Activated CD4-positive, alpha-beta T cell treated with anti-CD3 and anti-CD28 coated beads for 1 hour (primary cell): ENCODE measurements at places on chromosomes 1 and 21.

DNA sequence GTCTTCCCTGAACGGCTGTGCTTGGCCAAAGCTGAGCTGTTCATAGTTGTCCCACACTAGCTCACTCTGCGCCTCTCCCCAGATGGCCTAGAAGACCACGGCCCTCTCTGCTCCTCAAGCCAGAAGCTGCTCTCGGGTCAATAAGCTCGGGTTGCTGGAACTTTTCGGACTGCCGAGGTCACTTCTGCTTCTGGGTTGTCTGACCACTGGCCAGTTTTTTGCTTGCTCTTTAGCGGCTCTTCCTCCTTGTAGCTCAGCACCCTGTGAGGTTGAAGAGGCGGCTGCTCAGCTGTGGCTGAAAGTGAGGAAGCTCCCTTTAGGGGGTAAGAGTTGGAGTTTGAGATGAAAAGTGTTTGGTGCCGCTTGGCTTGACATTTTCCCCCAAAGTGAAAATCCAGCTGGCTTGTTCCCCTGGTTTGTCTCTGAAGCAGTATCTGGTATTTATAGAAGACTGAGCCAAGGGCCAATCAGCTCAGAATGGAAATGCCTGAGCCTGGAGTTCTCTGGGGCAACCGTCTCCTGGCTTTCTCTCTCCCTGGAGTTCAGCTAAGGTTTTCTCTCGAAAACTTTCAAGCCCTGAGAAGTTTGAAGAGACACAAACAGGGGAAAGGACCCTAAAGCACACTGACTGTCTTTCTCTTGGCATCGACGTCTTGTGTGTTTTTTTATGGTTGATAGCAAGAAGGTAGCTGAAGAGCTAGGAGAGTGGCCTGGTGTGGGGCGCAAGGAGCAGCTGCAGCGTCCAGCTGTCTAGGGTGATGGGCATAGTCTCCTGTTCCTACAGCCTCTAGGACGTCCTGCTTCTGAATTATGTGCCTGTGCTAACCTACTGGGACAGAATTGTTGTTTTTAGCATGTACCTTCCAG lies 72.0 kb downstream of the SYT6 start:
- DNase-seq = no peak

DNA sequence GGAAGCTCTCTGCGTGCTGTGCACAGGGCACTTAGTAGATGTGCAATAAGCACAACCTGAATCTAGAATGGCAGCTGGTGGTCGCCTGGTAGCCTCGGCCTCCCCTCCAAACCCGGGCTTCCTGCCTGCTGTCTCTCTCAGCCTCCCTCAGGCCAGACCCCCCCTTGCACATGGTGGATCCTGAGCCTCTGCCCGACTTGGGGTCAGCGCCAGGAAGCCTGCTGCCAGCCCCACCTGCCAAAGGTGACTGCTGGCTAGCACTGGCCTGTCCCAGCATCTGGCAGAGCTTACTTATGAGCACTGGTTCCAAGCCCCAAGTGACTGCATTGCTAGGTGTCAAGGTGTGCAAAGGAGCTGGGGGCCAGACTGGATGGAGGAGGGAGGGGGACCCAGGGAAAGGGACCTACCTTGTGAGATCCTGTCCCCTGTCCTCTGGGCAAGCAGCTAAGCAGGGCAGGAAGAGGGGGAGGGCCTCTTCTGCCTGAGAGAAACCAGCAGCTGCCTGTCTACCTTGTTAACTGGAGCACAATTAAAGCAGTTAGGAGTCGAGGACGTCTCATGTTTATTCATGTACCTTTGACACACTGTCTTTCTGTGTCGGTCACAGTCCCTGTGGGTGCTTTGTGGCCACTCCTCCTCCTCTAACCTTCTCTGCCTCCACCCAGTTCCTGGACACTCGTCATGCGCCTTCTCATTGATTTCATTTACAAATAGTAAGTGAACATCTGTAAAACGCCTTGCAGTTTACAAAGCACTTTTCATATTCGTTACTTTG lies 100.9 kb downstream of the DDX20 start:
- no peak for DNase-seq

GRCh38 chr1:89523572-89524368 lies 859 bp upstream of the LRRC8B start:
- DNase-seq = no peak

DNA sequence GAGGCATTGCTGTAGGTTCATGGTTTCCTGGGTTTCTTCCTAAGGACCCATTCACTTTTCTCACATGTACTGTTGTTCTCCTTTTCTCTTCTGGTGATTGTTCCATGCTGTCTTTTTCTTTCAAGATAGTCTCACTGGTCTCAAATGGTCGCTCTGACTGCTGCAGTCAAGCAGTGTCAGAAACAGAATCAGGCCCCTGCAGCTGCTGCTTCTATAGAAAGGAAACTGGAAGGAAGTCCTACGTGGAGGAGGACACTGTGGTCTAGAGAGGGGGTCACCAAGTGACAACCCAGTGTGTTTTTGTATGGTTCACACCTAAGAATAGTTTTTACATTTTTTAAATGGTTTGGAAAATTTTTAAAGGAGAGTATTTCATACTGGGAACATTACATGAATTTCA lies 2.4 kb downstream of the NECAP2 start:
- no peak for DNase-seq

DNA sequence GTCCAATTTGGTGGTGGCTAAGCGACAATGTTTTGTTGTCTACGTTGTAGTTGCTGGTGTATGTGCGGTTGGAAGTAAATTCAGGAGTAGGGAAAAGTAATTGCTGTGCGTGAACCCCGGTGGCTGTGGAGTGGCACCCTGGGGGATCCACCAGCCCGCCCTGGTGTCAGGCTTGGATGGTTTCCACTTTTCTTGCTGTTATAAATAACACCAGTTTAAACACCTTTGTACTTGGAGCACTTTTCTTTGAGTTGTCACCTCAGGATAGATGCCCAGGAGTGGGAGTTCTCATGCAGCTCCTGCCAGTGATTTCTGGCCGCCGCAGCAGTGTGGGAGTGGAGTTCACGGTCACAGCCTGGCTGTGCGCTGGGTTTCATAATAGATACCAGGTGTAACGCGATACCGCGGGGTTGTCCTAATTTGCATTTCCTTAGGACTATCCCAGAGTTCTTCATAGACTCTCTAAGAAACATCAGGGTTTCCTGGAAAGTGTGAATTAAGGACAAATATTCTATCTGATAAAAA lies 12.8 kb upstream of the TMEM200B start:
- no peak for DNase-seq

DNA sequence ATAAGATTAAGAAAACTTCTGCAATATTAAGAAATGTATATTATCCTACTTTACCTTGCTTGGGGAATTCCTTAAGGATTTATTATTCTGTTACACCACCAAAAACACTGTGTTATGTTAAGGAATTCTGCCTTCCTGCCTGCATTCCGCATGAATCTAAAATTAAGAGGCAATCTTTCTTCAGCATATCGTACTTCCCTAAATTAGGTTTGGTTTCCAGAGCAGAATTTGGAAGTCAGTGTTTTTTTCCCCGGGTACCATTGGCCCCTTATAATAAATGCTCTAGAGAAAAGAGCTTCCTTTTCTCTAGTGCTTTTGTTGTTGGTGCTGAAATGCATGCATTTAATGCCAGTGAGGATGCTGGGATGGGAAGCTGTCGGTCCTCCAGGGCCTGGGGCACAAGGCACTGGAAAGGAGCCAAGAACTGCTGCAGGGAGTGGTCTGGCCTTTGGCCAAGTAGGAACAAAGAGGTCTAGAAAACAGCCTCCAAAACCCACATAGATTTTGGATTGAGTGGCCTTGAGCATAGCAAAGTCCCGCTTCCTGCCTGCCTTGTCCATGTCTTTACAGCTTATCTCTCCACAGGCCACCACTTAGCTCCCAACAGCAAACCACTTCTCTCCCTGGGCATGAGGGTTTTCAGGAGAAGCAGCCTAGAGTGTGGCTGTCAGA lies 69.9 kb downstream of the RRAGC start:
- DNase-seq = no peak

GRCh38 chr21:33080376-33080775 lies 10.4 kb downstream of the OLIG1 start:
- no peak for DNase-seq

GRCh38 chr1:223142269-223142668 lies 779 bp downstream of the TLR5 start:
- DNase-seq = no peak

GRCh38 chr1:174764191-174764590 lies 235.6 kb upstream of the CACYBP start:
- DNase-seq = no peak

GRCh38 chr1:152071123-152071522 lies 17.7 kb downstream of the TCHHL1 start:
- no peak for DNase-seq

- DNase-seq = no peak
Measured at GRCh38 chr1:21586846-21587601, 77.8 kb downstream of the ALPL start.

GRCh38 chr1:187275346-187275745 lies 446.6 kb downstream of the PLA2G4A start:
- DNase-seq = no peak

GRCh38 chr21:42937960-42938605 lies 12.7 kb upstream of the ERVH48-1 start:
- no peak for DNase-seq

GRCh38 chr1:202122639-202123335 lies at the start of gene GPR37L1:
TSS of gene GPR37L1 (plus strand) at chr1:202122917. CDS start at chr1:202122964, 47 bp downstream.
- DNase-seq = no peak

DNA sequence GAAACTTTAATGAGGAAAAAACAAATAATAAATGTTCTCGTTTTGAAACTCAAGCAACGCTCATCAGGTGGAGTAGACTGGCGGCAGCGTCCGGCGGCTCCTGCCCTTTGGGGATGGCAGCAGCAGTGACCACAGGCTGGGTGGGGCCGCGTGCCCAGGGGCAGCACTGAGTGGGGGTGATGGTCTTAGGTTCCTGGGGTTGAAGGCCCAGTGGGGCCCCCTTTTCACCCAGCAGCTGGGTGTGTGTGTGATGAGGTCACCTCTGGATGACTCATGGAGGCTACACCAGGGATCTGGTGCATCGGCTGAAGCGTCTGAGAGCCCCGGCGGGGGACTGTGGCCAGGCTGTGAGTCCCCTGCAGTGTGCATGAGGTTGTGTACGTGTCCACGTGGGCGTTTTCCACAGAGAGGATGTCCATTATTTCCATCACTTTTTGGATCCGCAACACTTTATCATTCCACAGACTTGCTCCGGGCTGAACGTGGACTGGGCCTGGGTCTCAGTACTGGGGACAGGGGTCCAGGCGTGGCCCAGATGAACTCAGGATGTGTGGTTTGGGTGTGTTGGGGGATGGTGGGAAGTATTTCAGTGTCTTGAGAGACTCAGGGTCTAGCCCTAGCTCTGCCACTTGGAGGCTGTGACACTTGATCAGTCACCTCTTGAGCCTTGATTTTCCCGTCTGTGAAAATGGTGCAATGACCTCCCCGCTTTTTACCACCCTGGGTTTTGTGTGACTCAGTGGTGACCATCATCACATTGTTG lies 25.6 kb downstream of the LDLRAP1 start:
- DNase-seq = no peak

DNA sequence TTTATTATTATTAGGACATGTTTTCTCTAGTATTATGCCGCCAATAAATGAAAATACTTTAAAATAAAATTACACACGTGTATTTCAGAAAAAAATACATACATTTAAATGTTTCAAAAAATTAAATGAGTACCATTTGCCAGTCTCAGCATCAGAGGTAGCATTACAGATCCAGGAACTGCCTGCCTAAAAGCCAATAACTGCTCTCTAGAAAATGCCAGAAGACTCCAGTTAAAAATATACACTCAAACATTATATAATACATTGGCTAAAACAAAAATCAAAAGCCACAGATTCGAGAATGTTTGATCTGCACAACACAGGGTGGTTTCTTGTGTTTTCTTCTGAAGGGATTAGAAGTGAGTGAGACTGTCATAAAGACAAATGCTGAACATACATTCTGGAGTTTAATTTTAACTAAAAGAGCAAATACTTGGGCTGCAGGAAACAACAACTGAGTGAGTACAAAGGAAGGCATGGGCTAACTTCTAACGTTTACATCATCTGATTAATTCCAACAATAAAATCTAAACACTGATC lies 105.5 kb downstream of the RERE start:
- DNase-seq = no peak

GRCh38 chr1:32010246-32010645 lies 3.4 kb upstream of the KHDRBS1 start:
- DNase-seq = no peak

DNA sequence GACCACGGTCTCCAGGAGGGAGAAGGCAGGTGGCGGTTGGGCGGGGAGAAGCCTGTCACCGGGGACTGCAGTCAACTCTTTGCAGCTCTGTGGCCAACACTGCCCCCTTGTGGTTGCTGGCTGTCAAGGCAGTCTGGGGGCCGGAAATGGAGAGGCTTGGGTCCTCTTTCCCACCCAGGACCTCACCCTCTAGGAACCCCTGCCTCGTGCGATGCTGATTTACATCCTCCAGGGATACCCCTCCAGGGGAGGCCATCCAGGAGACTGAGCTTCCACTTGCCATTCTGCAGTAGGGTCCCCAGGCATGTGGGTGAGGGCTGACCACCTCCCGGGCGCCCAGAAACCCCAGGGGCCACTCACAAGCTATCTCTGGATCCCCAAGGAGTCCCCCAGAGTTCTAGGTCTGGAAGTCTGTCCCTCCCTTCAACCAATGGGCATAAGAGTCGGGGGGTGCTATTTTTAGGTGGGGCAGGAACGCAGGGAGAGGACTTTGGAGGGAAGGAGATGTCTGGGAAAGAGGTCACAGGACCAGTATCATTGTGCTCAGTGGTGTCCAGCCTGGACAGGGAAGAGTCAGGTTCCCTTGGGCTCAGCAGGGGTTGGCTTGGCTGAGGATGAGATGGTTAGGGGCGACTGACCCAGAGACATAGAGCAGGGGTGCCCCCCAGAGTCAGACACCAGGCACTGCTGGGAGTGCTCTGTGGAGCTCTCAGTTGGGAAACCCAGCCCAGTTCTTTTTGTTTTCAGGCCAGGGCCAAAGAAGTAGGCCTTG lies 7.1 kb upstream of the GPR61 start:
- peak; percentile 87 for DNase-seq

GRCh38 chr1:183168308-183168707 lies 17.8 kb upstream of the LAMC2 start:
- no peak for DNase-seq

GRCh38 chr1:94265906-94266305 lies 28.5 kb upstream of the ARHGAP29 start:
- no peak for DNase-seq

GRCh38 chr1:159879977-159880376 lies 17.5 kb upstream of the VSIG8 start:
- no peak for DNase-seq

DNA sequence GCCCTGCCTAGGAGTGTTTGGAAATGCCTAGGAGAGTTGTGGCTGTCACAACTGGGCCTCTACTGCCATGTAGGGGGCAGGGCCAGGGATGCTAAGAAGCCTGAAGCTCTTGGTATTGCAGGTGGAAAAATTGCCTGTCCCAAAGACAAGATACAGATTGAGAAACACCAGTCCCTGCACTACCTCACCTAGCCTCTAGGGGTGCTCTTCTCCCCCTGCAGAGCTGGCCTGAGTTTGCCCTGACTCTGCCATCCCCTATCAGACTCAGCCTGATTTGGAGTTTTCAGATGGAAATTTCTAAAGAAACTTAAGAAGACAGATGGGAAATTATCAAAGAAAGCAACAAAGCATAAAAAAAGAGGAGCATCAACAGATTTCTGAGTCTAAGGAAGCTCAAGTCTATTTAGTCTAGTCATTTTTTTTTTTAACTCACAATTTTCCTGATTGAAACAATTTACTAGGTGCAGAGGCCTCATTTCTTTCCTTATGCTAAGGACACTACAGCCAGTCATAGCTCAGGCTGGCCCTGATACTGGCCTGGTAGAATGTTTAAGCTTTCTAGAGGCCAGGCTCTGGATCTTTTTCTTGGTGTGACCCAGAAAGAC lies 61.4 kb upstream of the LRRN2 start:
- DNase-seq = peak; percentile 18

- DNase-seq = no peak
Measured at GRCh38 chr1:181496759-181497158, 13.4 kb downstream of the CACNA1E start.

- DNase-seq = no peak
Measured at GRCh38 chr1:103937763-103938357, 188.2 kb downstream of the AMY1C start.
